CD4-positive, alpha-beta memory T cell (primary cell): ENCODE measurements at places on chromosomes 1 and 21. TPM values are rescaled to one million over a fixed set of nuclear protein-coding genes. Genes with fewer than 3 reads are reported as not detected.

Gene S100A8
- 0.73 TPM for total RNA-seq

GRCh38 chr1:71448444-71448843, 367.6 kb upstream of the ZRANB2 start:
- H3K27me3 ChIP-seq: no peaks in the 10 kb centered on the region
- H3K27ac ChIP-seq: no peak overlapping the region
- no peaks in the 10 kb centered on the region for H3K36me3 ChIP-seq
- H3K4me1 ChIP-seq: no peaks in the 10 kb centered on the region
- DNase-seq: no peak

Gene KRTAP12-2
- total RNA-seq: not detected

DNA sequence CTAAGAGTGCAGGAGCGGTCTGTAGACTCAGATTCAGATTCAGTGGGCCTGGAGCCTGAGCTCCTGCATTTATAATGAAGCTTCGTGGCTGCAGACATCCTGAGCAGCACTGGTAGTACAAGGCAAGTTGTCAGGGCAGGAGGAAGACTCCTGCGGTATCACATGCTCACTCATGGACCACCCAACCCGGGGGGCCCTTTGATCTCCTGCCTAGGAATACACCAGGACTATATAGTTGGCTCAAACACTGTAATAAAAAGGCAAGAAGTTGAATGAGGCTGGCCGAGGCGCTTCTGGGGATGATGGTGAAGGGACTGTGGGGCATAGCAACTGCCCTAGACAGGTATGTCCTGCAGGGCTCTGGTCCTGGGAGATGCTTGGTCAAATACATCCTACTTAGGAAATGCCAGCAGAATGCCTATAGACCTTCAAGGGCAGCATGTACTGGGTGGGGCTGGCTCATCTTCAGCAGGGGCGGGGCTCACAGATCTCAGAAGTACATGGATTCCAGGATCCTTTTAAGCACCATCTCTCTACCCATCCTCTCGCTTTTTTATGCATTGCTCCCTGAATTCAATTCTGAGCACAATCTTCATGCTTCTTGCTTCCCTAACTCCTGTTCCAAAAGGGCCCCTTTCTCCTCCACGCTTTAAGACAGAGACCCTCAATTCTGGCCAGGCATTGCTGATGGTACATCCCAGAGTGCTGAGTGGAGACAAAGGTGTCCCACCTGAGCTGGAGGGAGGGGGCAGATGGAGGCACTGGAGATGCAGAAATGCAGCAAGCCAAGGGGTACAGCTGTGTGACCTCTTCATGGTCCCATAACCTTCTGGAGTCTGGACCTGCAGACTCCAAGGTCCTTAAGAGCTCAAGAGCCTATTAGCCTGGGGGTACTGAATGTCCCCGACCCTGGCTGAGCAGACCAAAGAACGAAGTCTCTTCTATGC, 2.1 kb upstream of the RAP1GAP start:
- no peak overlapping the region for H3K4me3 ChIP-seq
- no peaks in the 10 kb centered on the region for H3K36me3 ChIP-seq
- peaks cover 9% of the 10 kb centered on the region for H3K27me3 ChIP-seq
- H3K27ac ChIP-seq: no peak overlapping the region
- DNase-seq: no peak

Gene HSPA6
- 2.4 TPM for total RNA-seq

Gene RPS27
- 6,785 TPM for total RNA-seq

- H3K4me1 ChIP-seq: peaks cover 41% of the 10 kb centered on the region
- DNase-seq: peak; percentile 36
- no peaks in the 10 kb centered on the region for H3K36me3 ChIP-seq
- peak overlapping the region; percentile 77 for H3K4me3 ChIP-seq
- no peaks in the 10 kb centered on the region for H3K27me3 ChIP-seq
- peak overlapping the region; percentile 70 for H3K27ac ChIP-seq
Measured at GRCh38 chr1:42680921-42681683, 1.1 kb upstream of the YBX1 start.

DNA sequence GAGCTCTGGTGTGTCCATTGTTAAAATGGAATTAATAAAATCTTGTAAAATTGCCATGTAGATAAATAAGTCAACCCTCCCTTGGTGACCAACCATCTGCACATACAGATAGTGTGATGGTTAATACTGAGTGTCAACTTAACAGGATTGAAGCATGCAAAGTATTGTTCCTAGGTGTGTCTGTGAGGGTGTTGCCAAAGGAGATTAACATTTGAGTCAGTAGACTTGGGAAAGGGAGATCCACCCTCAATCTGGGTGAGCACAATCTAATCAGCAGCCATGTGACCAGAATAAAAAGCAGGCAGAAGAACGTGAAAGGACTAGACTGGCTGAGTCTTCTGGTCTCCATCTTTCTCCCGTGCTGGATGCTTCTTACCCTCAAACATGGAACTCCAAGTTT, 174.8 kb downstream of the LTN1 start:
- H3K27me3 ChIP-seq: no peaks in the 10 kb centered on the region
- DNase-seq: no peak
- no peak overlapping the region for H3K4me3 ChIP-seq

GRCh38 chr1:169426174-169426705, 1.0 kb downstream of the CCDC181 start:
- H3K27me3 ChIP-seq: peaks cover 21% of the 10 kb centered on the region
- no peak for DNase-seq
- H3K4me1 ChIP-seq: peaks cover 10% of the 10 kb centered on the region
- no peaks in the 10 kb centered on the region for H3K36me3 ChIP-seq
- H3K4me3 ChIP-seq: no peak overlapping the region

DNA sequence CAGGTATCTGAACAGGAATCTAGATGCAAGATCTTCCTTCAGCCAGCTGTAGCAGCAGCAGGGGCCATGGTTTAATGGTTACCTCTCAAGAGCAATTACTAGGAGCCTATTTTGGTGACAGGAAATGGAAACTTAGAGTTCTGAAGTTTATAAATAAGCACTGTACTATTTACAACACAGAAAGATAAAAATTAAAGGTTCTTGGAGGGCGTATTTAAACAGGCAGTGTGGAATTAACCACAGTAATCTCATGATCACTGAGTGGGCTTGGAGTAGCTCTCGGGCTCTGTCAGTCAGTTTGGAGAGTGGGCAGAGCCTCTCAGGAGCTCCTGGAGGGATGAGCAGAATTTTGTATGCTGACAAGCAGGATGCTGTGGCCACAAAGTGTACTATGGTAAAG, 10.2 kb upstream of the FCRL5 start:
- H3K27ac ChIP-seq: no peak overlapping the region
- DNase-seq: no peak
- no peaks in the 10 kb centered on the region for H3K27me3 ChIP-seq
- no peaks in the 10 kb centered on the region for H3K4me1 ChIP-seq

GRCh38 chr1:5373281-5373680, 618.9 kb downstream of the NPHP4 start:
- H3K4me3 ChIP-seq: no peak overlapping the region
- H3K36me3 ChIP-seq: no peaks in the 10 kb centered on the region
- H3K4me1 ChIP-seq: peaks cover 26% of the 10 kb centered on the region
- DNase-seq: no peak

Gene DENND2C
- total RNA-seq: 0.76 TPM

GRCh38 chr1:77776007-77776700, 3.3 kb upstream of the MIGA1 start:
- H3K27ac ChIP-seq: no peak overlapping the region
- no peak overlapping the region for H3K4me3 ChIP-seq
- no peak for DNase-seq
- peaks cover 17% of the 10 kb centered on the region for H3K4me1 ChIP-seq
- H3K27me3 ChIP-seq: no peaks in the 10 kb centered on the region

DNA sequence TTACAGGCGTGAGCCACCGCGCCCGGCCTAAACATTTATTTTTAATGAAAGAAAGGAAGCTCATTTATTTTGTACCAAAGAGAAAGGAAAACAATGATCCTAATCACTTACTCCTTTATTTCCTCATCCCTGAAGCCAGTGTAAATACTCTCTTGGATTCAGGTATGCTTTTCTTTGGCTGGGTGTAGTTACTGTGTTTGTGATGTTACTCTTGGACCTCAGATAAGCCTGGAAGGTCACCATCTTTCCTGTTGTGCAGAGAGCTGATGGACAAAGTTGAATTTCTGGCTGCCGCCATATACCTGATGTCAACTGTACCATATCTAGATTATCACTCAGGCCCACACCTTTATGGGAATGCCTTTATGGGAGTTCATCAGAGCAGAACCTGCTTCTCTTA, 35.4 kb upstream of the FOXE3 start:
- H3K27ac ChIP-seq: no peak overlapping the region
- H3K4me1 ChIP-seq: no peaks in the 10 kb centered on the region
- H3K36me3 ChIP-seq: peaks cover 11% of the 10 kb centered on the region
- no peaks in the 10 kb centered on the region for H3K27me3 ChIP-seq
- DNase-seq: no peak

Gene SMIM1
- total RNA-seq: 3.1 TPM

- no peaks in the 10 kb centered on the region for H3K36me3 ChIP-seq
- no peaks in the 10 kb centered on the region for H3K27me3 ChIP-seq
- DNase-seq: no peak
- no peak overlapping the region for H3K27ac ChIP-seq
Measured at GRCh38 chr1:89637496-89637895, 4.6 kb downstream of the LRRC8C start.

DNA sequence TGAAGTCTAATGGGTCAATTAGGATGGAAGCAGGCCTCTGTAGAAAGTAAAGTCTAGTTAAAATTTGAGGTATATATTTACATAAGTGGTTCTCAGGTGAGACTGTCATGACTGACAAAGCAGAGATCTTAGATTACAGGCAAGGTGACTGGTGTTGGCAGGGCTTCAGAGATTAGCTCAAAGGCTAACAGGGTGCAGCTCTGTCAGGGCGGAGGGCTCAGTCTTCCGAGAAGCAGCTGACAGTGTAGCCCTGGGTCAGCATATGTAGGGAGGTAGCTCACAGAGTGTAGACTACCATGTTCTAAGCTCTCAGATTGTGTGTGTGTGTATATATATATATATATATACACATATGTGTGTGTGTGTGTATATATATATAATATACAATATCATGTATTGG, 54.7 kb downstream of the RBM11 start:
- H3K27ac ChIP-seq: no peak overlapping the region
- H3K4me1 ChIP-seq: no peaks in the 10 kb centered on the region
- H3K4me3 ChIP-seq: no peak overlapping the region
- peaks cover 6% of the 10 kb centered on the region for H3K27me3 ChIP-seq
- DNase-seq: no peak

DNA sequence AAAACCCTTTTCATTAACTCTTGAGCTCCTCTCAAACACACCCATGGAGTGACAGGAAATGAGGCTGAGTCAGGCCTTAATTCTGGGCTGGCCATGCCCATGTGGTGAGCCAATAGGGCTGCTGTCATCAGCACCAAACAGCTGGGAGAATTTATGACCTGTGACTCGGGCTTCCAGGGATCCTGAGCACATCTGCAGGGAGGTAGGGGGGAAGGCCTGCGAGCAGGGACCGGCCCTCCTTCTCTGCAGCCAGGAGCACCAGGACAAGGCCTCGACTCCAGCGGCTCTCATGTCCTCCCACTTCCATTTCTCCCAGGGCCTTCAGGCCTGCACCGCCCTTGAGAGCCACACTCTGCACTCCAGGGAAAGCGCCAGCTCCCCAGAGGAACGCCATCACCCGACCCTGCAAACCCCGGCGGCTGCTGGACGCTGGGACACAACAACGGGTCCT, 14.6 kb downstream of the RIPK4 start:
- H3K4me1 ChIP-seq: no peaks in the 10 kb centered on the region
- no peak overlapping the region for H3K4me3 ChIP-seq
- H3K27ac ChIP-seq: no peak overlapping the region
- no peaks in the 10 kb centered on the region for H3K27me3 ChIP-seq

Gene MANEAL
- 1.9 TPM for total RNA-seq

DNA sequence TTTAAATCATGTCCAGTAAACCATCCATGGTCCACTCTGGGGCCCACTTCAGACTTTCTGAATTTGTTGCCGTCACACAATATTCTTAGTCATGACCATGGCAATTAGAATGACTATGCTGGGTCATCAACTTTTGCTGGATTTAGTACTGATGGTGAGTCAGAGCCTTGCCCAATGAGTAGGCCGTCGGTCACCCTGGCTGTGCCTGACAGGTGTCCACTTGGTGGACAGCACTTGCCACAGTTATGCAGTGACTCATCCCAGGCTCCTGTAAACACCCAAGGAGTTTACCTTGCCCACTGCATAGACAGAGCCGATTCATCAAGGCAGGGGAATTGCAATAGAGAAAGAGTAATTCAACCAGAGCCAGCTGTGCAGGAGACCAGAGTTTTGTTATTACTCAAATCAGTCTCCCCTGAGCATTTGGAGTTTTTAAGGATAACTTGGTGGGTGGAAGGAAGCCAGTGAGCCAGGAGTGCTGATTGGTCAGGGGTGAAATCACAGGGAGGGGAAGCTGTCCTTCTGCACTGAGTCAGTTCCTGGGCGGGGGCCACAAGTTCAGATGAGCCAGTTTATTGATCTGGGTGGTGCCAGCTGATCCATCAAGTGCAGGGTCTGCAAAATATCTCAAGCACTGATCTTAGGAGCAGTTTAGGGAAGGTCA, 333.8 kb downstream of the PTPRU start:
- no peak overlapping the region for H3K27ac ChIP-seq
- DNase-seq: no peak
- H3K4me1 ChIP-seq: no peaks in the 10 kb centered on the region
- H3K4me3 ChIP-seq: no peak overlapping the region
- no peaks in the 10 kb centered on the region for H3K27me3 ChIP-seq
- H3K36me3 ChIP-seq: no peaks in the 10 kb centered on the region

- peaks cover 21% of the 10 kb centered on the region for H3K36me3 ChIP-seq
- H3K27me3 ChIP-seq: no peaks in the 10 kb centered on the region
- peaks cover 62% of the 10 kb centered on the region for H3K4me1 ChIP-seq
- peak overlapping the region; percentile 86 for H3K4me3 ChIP-seq
- peak overlapping the region; percentile 94 for H3K27ac ChIP-seq
Measured at GRCh38 chr1:7960867-7961215, 670 bp upstream of the PARK7 start.

GRCh38 chr21:21076491-21076890, 78.3 kb downstream of the NCAM2 start:
- no peak overlapping the region for H3K4me3 ChIP-seq
- H3K27ac ChIP-seq: no peak overlapping the region
- DNase-seq: no peak
- H3K36me3 ChIP-seq: no peaks in the 10 kb centered on the region
- H3K4me1 ChIP-seq: no peaks in the 10 kb centered on the region

- no peak for DNase-seq
- peaks cover 26% of the 10 kb centered on the region for H3K36me3 ChIP-seq
- H3K27me3 ChIP-seq: no peaks in the 10 kb centered on the region
- peak overlapping the region; percentile 79 for H3K27ac ChIP-seq
- H3K4me3 ChIP-seq: peak overlapping the region; percentile 86
Measured at GRCh38 chr1:155909894-155910293, 1.3 kb downstream of the RIT1 start.

GRCh38 chr1:109610609-109611307, 8.7 kb downstream of the GNAT2 start:
- no peak overlapping the region for H3K4me3 ChIP-seq
- H3K27me3 ChIP-seq: no peaks in the 10 kb centered on the region
- peaks cover 4% of the 10 kb centered on the region for H3K4me1 ChIP-seq
- H3K27ac ChIP-seq: no peak overlapping the region
- H3K36me3 ChIP-seq: no peaks in the 10 kb centered on the region

Gene ADAMTS5
- total RNA-seq: not detected

GRCh38 chr1:36687312-36687711, 204.6 kb upstream of the CSF3R start:
- H3K27me3 ChIP-seq: no peaks in the 10 kb centered on the region
- H3K27ac ChIP-seq: no peak overlapping the region
- DNase-seq: no peak
- no peaks in the 10 kb centered on the region for H3K4me1 ChIP-seq

Gene CHI3L1
- total RNA-seq: 5.2 TPM
